ACHN (cell line): ENCODE measurements at places on chromosomes 11 and 22.

DNA sequence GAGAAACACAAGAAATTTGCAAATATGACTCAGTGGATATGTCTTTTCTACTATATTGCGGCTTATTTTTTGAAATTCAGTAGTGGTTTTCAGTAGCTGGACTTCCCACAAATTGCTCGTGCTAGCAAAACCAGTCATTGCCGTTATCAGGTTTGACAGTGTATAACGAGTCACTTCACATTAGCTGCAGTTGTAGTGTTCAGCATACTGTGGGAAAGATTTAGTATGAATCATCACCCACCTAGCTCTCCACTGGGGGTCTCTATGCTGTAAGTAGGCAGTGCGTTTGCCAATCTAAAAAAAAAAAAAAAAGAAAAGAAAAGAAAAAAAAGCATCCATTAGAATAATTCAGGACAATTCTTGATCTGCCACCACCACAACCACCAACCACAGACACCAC, 1318.9 kb downstream of the LRRC4C start:
- DNase-seq: no peak

- DNase-seq: no peak
These were observed 282.5 kb downstream of the CTTN start for GRCh38 chr11:70680781-70681281.

DNA sequence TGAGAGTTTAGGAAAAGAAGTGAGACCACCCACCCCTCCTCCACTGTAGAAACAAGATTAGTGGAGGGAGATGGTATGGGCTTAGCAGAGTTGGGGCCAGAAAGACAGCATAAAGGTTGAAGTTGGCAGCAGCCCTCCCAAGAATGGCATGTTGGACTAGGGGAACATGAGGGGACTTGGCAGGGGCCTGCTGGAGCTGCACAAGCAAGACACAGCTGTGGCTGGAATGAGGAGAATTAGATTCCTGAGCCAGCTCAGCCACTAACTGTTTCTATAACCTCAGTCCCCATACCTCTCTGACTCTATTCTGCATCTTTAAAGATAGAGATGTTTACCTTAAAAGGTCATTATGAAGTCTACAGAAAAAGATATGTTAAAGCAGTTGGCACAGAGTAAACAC, 13.2 kb downstream of the MAP6 start:
- no peak for DNase-seq

DNA sequence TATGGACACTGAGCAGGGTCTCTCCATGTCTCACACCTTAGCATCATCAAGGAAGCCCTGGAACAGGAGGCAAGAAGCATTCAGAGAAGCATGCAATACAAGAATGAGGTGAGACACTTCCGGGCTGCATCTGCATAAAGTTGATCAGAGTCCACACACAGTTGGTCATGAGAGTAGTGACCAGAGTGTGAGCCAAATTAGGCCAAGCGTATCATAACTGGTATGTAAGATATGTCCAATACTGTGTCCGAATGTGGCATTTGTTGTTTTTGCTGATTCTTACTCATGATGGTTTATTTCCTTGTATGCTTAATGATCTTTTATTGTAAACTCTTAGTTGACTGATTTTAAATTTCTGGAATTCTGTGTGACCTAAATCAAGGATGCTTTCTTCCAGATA, 315.7 kb downstream of the INSC start:
- DNase-seq: no peak

DNA sequence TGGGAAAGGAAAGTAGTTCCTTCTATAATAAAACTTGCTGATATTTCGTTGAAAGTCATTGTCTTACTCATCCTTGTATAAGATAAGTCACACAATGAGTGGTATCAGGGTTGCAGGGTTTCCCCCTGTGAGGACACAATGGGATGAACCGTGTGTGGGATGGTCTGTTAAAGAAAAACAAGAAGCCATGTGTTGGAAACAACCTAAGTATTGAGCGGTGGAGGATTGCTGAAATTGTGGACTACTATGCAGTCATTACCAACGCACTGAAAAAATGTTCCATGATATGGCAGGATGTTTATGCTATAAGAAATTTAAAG, 28.6 kb downstream of the PTPRJ start:
- no peak for DNase-seq

GRCh38 chr11:46900091-46900746, 18.1 kb downstream of the LRP4 start:
- no peak for DNase-seq

- no peak for DNase-seq
These were observed 1506.5 kb downstream of the TBC1D22A start for GRCh38 chr22:48268771-48269552.

DNA sequence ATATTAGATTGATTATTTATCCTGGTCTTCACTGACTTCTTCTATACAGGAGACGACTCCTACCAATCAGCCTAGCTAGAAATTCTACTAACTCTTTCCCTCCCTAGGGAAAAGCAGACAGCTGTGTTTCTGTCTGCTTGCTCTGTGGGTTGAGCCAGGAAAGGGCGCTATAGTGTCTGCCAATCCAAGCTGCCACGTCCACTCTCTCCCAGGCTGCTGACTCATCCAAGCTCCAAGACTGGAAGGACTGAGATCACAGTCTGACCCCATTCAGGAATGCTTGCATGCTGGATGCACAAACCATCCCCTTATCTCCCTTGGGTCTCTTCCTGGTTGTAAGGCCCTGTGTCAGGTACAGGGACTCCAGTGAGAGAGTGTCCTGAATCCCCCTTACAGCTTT, 955.6 kb downstream of the OPCML start:
- DNase-seq: peak; percentile 82
